ENCODE measurements at places on chromosomes 2 and 18.
A peak's percentile ranks its signal among the peaks of the same experiment; 100 is the strongest.

- DNase-seq = no peak
Observed at GRCh38 chr18:49081511-49082155, 130.9 kb upstream of the SMAD7 start.

- DNase-seq = no peak
Observed at GRCh38 chr2:130987519-130988425, 105.5 kb downstream of the FAM168B start.

DNA sequence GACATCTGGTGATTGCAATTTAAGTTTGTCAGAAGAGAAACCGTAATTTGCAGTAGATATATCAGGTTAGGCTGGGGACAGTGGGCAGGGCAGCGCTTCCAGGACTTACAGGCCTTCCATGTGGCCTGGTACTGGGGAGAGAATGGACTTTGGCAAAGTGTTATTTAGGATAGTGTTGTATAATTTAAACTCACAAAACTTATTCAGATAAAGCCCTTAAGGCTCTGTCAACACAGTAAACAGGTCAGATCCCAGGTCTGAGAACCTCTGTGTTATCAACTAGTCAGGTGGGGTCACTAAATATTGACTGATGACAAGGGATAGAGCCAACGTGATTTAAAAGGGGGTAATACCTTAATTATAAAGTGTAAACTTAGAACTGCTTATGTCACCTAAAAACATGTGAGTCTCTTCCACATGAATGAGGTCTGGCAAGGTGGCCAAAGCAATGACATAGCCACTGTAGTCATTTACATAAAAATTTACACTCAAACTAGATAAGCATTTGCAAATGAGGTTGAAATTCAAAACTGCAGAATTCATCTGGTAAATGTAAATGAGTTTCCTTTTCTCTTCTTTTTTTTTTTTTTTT is 80.2 kb upstream of the DNMT3A start:
- DNase-seq = no peak

- no peak for DNase-seq
Observed at GRCh38 chr18:8996771-8997432, 105.6 kb upstream of the NDUFV2 start.

GRCh38 chr2:29916571-29916970 is 4.8 kb downstream of the ALK start:
- DNase-seq = no peak

DNA sequence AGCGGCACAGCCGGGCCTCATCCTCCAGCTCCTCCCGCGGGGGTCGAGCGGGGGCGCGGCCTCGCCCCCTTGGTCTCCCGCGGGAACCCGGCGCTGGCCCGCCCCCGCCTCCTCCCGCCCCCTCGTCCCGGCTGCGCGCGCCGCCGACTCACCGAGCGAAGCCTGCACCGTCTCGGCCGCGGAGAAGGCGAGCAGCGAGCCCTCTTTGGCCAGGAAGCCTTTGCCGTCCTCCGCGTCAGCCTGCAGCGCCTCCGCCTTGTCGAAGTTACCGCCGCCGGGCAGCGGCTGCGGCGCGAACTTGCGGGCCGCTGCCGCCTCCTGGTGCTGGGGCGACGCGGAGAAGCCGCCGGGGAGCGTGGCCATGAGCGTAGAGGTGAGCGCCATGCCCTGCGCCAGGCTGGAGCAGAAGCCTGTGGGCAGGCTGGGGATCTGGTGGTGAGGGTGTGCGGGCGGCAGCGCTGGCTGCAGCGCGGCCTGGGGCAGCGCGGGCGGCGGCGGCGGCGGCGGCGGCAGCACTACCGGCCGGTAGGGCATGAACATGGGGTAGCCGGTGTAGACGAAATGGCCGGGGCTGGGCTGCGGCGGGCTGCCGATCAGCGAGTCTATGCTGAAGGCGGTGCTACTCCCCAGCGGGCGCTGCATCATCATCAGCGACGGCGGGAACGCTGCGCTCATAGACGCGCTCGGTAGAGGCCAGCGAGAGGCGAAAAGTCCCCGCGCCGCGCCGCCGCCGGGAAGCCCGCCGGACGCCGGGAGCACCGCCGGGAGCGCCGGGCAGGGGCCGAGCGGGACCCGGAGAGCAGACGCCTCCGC is 683 bp downstream of the GBX2 start:
- DNase-seq = no peak

DNA sequence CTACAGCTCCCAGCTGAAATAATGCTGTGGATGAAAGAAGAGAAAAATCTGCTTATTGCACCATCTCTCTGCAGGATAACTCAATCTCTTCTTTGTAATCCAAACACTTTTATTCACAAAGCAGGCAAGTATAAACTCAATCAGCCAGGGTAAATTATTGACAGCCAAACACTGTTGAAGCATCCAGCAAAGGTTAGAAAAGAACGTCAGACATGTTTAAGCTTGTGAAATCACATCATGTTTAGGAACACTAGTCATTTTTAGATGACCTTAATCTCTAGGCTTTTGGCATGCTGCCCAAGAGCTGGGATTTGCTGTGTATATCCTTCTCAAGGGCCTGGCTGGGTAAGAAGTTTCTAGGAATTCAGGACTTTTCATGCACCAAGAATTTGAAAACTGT is 1148.1 kb upstream of the FANCL start:
- no peak for DNase-seq

GRCh38 chr2:191866195-191866594 is 19.3 kb upstream of the CAVIN2 start:
- no peak for DNase-seq

- DNase-seq = no peak
Observed at GRCh38 chr2:121089166-121089510, 195.9 kb downstream of the TFCP2L1 start.

GRCh38 chr2:191638079-191638801 is 39.7 kb upstream of the NABP1 start:
- no peak for DNase-seq

DNA sequence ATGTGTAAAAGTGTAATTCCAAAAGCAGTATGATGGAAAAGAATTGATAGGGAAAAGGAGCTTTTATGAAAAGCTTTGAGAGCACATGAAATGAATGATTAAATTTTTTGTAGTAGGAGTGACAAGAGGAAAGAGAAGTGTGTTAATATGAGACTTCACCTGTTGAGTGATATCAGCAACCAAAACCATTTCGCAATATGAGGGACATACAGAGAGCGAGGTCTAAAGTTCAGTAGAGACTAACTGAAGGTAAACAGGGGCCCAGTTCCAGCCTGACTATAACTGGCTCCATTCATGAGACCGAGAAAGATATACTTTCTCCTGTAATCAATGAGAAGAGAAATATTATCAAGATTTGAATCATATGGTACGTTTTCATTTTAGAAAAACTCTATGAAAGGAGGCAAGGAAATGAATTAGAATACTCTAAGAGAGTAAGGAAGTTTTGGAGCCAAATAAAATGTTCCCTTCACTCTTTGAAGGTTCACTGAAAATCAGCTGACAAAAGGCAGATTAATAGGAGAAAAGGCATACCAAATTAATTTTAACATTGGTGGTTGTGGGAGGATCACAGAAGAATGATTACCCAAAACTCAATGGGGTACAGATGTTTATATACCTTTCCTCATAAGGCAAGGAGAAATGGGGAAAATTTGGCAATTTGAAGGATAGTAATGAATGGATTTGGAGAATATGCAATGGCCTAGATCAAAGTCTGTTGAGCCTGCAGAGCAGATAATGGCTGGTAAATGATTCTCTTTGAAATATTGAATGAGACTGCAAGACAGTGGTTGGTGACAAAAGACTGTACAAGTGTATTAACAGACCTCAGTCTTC is 932.2 kb downstream of the TDRD15 start:
- DNase-seq = no peak

DNA sequence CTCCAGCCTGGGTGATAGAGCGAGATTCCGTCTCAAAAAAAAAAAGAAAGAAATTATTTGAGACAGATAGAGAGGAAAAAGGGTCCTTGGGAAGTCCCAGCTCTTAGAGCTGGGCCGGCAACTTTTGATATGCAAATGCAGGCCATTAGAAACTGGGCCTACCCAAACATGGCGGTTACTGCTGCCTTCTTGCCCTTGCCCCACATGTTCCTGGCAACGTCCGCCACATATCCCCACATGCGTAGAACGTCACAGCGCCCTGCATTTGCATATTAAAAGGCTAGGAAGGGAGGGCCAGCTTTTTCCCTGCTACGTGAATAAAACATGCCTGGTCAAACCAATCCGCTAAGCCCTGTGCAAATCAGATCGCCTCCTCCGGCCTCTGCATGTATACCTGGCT is 40.7 kb upstream of the LBH start:
- DNase-seq = no peak

GRCh38 chr2:240379089-240379636 is 56.3 kb upstream of the GPC1 start:
- no peak for DNase-seq

GRCh38 chr18:62088156-62088555 is 98.7 kb downstream of the PIGN start:
- no peak for DNase-seq

DNA sequence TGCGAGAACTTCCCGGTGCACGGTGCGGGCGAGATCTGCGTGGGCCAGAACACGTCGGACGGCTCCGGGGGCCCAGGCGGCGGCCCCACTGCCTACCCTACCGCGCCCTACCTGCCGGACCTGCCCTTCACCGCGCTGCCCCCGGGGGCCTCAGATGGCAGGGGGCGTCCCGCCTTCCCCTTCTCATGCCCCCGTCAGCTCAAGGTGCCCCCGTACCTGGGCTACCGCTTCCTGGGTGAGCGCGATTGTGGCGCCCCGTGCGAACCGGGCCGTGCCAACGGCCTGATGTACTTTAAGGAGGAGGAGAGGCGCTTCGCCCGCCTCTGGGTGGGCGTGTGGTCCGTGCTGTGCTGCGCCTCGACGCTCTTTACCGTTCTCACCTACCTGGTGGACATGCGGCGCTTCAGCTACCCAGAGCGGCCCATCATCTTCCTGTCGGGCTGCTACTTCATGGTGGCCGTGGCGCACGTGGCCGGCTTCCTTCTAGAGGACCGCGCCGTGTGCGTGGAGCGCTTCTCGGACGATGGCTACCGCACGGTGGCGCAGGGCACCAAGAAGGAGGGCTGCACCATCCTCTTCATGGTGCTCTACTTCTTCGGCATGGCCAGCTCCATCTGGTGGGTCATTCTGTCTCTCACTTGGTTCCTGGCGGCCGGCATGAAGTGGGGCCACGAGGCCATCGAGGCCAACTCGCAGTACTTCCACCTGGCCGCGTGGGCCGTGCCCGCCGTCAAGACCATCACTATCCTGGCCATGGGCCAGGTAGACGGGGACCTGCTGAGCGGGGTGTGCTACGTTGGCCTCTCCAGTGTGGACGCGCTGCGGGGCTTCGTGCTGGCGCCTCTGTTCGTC is 1.7 kb downstream of the FZD7 start:
- DNase-seq = no peak

GRCh38 chr2:157468931-157469708 is 25.2 kb upstream of the CYTIP start:
- no peak for DNase-seq

- no peak for DNase-seq
Observed at GRCh38 chr18:46888965-46889364, 28.3 kb downstream of the PIAS2 start.

GRCh38 chr2:185643434-185643833 is 95.2 kb upstream of the FSIP2 start:
- no peak for DNase-seq

- no peak for DNase-seq
Observed at GRCh38 chr2:203463266-203463678, 71.8 kb downstream of the RAPH1 start.

- DNase-seq = no peak
Observed at GRCh38 chr2:31205186-31205585, 12.1 kb downstream of the CAPN14 start.

- no peak for DNase-seq
Observed at GRCh38 chr2:170156592-170156991, 21.4 kb upstream of the MYO3B start.

DNA sequence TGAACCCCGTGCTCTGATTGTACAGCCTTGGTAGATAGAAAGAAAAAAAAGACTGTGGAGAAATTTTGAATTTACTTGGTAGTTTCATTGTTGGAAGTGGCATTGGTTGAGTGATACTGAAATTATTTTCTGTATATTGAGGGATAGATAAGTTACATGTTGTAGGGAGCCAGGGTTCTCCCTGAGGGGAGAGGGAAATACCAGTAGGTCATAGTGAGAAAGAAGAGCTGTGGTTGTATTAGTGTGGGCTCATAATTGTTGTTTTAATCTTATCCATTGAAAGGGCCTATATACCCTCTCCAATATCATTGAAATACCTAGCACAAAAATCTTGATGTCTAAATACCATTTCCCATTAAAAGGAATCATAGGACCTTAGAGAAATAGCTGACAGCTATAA is 16.9 kb upstream of the RAB31 start:
- DNase-seq = no peak

DNA sequence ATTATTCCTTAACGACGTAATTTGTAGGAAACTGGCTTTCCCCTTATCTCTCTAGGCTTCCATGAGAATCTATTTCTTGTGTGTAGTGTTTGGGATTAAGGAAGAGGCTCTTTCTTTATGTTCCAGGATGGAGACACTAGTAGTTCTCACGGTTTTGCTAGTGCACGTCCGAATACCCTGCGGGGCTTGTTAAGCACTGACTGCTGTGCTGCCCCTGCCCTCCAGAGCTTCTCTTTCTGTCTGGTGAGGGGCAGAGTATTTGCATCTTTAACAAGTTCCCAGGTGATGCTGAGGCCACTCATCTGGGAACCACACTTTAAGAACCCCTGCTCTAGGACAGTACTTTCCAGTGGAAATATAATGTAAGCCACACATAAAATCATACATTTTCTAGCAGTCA is 76.4 kb downstream of the SPATS2L start:
- DNase-seq = no peak

DNA sequence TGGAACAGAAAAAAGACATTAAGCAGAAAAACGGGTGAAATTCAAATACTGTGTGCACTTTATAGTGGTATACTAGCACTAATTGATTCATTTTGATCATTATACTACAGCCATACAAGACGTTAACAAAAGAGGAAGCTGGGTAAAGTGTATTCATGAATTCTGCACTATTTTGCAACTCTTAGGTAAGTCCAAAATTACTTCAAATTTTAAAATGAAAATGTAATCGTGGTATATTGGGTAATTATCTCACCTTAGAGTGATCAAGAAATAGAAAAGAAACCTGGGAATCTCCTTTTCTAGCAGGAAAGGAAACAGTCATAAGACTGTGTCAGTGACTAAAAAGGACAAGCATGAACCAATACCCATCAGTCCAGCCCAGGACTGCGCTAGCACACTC is 5.4 kb downstream of the TGFBRAP1 start:
- DNase-seq = no peak

- peak; percentile 63 for DNase-seq
Observed at GRCh38 chr2:144183727-144184126, 336.2 kb downstream of the ZEB2 start.

DNA sequence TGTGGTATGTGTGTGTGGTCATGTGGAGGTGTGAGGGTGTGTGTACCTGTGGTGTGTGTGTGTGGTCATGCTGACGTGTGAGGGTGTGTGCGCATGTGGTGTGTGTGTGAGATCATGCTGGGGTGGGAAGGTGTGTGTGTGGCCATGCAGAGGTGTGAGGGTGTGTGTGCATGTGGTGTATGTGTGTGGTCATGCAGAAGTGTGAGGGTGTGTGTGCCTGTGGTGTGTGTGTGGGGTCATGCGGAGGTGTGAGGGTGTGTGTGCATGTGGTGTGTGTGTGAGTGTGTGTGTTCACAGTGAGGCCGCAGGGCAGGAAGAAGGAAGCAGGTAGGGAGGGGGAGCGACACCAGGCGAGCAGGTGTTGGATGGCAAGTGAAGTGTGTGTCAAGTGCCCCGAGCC is 259.0 kb downstream of the LOXHD1 start:
- no peak for DNase-seq

GRCh38 chr2:23293731-23294130 is 91.2 kb upstream of the KLHL29 start:
- DNase-seq = no peak

All from effector CD4-positive, alpha-beta T cell (primary cell).